EH (cell line): ENCODE measurements at places on chromosomes 11 and 22.

- DNase-seq: no peak
Observed at GRCh38 chr11:94662065-94662779, 95.1 kb downstream of the PIWIL4 start.

DNA sequence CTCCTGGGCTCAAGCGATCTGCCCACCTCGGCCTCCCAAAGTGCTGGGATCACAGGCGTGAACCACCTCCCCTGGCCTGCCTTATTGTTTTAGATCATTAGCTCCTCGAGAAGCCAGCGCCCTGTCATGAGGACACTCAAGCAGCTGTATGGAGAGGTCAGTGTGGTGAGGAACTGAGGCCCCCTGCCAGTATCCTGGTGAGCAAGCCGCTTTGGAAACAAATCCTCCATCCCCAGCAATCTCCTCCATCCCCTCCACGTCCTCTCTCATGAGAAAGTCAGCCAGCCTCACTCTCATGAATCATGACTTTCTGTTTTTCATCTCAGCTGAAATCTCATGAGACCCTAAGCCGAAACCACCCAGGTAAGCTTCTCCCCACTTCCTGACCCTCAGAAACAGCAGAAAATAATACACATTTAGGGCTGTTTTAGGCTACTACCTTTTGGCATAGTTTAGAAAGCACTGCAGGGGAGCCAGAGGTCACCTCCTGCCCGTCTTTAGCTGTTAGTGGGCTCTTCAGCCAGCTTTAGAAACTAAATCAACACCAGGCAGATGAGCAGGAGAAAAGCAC, 56.0 kb downstream of the CTTN start:
- no peak for DNase-seq

- DNase-seq: peak; percentile 44
Observed at GRCh38 chr22:28952857-28953256, 69.5 kb downstream of the ZNRF3 start.

DNA sequence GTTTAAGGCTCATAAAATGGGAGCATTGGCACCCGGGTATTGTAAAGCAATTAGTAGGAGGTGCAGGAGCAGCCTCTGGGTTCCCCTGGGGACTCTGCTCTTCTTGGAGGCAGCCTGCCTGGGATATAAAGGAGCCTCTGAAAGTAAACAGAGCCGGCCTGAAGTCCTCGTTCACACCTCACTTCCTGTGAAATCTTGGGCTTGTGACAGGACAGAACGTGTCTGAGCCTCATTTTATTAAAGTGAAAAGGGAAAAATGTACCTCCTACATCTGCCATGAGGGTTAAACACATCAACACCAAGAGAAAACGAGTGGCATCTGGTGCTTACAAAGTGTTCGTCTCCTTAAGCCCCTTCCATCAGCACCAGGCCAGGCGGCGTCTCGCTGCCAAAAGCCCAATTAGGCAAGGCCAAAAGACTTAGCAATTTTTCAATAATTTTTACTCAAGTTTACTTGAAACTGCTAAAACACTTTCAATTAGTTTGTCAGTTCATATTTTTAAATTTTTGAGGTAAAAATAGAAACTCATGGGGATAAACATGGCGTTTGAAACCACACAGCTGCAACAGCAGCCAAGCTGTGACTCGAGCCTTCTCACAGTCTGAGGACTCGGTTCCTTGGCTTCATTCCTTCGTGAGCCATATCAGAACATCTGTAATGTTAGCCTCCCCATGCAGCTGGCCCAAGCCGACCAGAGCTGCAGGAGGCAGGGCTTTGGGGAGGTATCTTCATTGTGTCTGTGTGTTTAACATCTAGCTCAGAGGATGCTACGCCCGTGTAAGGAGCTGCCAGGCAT, 33.6 kb downstream of the MAP6 start:
- peak; percentile 61 for DNase-seq

- DNase-seq: no peak
Observed at GRCh38 chr22:33573479-33573878, 346.8 kb downstream of the LARGE1 start.

- no peak for DNase-seq
Observed at GRCh38 chr11:96167787-96168186, 175.2 kb downstream of the MAML2 start.

DNA sequence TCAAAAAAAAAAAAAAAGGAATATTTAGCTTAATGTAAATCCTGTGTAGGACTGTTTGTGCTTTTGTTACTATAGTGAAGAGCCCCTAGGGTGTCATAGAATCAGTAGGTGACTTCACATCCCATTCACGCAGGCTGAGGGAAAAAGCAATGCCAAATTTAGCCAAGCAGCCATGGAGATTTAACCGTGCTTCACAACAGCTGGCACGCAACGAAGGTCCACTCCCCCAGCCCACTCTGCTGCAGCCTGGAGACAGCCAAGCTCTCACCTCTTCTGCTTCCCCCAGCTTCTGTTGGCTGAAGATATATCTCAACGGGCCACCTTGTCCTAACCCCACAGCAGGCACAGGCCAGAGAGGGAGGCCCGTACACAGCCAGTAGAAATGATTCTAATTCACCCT, 78.8 kb upstream of the BID start:
- DNase-seq: no peak

GRCh38 chr11:37409124-37409523, 811.1 kb upstream of the RAG2 start:
- no peak for DNase-seq

DNA sequence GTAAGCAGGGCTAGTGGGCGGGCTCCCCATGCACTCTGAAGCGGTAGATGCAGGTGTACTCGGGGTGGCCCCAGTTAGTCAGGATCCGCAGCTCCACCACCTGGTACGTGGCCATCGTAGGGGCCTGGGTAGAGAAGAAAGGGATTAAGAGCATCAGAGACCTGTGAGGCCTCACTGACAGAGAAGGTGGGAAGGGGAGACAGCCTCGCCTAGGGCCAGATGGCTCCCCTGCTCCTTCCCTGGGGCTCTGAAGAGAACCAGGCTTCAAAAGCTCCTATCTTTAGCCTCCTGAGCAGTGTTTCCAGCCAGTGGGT, 19.6 kb downstream of the SUN2 start:
- no peak for DNase-seq

DNA sequence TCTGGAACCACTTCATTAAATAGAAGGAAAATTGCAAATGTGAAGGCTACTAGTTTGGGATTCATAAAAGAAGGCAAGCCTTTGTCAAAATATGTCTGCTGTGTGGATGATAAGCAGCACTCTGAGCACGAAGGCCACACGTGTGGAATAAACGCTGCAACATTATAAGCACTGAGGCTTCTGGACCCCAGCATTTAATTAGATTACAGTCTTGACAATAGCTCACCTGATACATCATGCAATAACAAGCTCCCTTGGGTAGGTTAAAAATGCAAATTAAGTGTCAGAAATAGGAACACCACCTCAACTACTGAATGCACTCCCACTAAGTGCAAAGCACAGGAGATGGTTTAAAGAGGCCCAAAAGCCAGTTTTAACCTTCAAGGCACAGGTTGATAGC, 179.3 kb downstream of the LARGE1 start:
- DNase-seq: no peak

DNA sequence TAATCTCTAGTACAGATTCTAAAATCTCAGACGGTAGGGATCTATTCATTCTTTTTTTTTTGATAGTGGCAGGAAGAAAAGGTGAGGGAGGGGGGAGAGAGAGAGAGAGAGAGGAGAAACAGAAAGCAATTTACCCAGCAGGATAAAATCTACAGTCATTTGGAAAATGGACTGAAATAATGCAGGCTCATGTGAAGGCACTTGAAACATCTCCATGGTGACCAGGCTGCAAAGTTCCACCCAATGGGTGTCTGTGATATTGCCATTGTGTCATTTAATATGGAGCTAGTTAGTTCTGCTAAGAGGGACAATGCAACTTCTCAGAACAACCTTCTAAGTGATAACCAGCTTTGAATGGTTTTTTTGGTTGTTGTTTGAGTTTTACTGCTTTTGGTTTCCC, 165.2 kb upstream of the RAG2 start:
- no peak for DNase-seq

DNA sequence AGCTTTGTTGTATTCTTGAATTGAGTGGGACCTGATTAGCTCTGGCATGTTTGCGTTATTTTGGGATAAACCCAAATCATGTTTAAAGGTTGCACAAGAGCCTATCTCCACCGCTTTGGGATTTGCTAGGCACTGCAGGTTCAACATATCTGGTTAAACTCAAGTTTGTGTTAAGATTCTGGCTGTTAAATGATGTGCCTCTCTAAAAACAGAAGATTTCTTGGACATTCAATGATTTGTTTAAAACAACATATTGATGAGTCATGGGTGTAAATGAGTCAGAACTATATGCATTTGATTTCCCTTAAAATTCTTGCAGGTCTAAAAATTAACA, 67.4 kb downstream of the AMOTL1 start:
- DNase-seq: peak; percentile 41

DNA sequence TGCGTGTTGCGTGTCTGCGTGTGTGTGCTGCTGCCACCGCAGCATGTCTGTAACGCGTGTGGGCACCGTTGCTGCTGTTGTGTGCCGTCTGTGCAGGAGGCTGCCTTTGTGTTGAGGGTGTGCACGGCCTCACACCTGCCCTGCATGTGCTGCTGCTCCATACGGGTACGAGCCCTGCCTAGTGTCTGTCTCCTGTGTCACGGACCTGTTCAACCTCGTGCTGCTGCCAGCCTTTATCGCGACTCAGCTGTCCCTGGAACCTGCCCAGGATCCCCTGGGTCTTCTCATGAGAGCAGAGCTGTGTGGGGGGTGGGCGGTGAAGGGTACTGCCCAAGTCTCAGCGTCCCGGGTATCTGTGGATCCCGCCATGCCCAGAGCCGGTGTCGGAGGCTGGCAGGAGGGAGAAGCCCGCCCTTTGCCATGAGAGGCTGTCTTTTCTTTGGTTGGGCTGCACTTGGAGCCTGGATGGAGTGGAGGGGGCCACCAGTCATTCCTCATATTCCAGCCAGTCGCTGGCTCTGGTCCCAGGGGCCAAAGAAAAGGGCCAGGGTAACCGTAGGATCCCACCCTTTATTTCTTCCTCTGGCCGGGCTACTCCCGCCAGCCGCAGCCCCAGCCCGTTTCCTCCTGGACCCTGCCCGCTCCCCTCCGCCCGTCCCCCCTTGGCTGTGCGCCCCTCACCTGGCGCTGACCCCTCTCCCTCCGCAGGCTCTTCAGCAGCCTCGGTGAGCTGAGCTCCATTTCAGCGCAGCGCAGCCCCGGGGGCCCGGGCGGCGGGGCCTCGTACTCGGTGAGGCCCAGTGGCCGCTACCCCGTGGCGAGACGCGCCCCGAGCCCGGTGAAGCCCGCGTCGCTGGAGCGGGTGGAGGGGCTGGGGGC, 7.8 kb upstream of the ACR start:
- DNase-seq: no peak

- DNase-seq: no peak
Observed at GRCh38 chr11:86346513-86346912, 28.2 kb upstream of the CCDC81 start.

GRCh38 chr22:40434106-40434505, 63.7 kb downstream of the SGSM3 start:
- DNase-seq: peak; percentile 59

- no peak for DNase-seq
Observed at GRCh38 chr11:34656062-34656720, 35.3 kb downstream of the EHF start.

GRCh38 chr11:29093416-29094120, 923.3 kb downstream of the KCNA4 start:
- peak; percentile 77 for DNase-seq

DNA sequence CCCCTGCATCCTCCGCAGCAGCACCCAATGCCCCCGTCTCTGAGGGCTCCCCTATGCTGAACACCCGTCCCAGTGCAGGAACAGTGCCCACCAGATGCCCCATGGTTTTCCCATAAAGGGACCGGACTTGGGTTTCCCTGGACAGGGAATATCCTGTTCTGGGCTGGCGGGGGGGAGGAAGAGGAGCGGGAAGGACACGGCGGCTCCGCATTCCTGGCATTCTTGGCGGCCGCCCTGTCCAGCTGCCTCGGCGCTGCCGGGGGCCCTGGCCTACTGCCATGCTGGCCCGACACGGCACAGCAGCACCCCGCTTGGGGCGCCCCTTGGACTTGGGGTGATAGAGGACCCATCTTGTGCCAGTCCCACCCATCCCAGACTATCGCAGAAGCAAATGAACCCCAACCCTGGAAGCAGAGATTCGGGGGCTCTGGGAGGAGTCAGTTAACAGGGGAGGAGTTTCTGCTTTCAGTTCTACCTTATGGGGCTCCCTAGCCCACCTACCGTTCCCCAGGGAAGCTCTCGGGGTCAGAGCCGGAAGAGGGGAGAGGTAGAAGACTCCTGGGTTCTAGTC, 23.7 kb upstream of the CBX7 start:
- peak; percentile 93 for DNase-seq

DNA sequence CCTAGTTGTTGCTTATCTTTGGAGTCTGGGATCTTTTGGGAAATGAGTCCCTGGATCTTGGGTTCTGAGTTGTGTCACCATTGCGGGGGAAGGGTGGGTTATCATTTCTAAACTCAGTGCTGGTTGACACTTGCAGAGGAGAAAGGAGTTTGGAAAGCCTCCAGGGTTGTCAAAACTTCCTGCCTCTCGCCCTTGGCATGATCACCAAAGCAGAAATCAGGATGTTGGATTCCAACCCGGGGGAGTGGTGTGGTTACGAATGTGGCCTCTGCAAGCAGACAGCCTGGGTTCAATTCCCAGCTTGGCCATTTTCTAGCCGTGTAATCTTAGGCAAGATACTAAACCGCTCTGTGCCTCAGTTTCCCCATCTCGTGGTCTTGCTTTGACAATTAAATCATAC, 24.3 kb downstream of the CD6 start:
- no peak for DNase-seq

DNA sequence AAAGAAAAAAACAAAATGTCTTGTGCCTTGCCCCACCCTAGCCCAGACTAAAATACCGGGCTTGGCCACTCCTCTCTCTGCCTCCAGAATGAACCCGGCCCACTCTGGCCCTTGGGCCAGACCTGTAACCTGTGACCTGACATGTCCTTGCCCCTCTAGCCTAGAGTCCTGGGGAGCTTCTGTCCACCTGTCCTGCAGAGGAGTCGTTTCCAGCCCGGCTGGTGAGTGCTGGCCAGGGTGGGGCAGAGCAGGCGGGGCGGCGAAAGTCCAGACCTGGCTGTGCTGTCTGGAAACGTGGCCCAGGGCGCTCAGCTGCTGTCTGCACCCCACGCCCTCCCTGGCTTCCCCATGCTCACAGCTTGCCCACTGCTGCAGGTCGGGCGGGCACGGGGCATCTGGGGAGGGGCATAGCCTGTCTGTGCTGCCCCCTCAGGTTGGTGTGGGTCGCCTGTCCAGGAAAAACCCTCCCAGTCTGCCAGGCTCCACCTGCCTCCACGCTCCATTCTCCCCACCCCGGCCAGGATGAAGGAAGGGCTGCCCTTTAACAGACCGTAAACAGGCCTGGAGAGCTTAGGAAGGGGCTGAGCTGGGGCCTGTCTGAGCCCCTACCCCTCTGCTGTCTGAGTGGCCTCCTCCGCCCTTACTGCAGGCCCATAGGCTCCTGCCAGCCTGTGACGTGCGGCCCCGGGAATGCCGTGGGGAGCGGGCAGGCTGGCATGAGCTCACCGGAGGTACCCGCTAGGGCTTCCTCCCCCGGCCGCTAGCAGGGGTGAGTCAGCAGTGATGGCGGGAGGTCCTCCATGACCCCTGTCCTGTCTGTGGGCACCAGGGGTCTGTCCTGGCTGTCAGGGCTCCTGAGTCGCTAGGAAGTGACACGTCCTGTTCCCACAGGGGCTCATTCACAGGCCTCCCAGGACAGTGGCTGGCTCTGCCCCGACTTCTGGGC, 1.9 kb downstream of the CD151 start:
- DNase-seq: peak; percentile 87
